ENCODE measurements at places on chromosomes 4 and X.
A peak's percentile ranks its signal among the peaks of the same experiment; 100 is the strongest.

GRCh38 chr4:158817562-158818296 lies 48.9 kb downstream of the FNIP2 start:
- no peak for DNase-seq

DNA sequence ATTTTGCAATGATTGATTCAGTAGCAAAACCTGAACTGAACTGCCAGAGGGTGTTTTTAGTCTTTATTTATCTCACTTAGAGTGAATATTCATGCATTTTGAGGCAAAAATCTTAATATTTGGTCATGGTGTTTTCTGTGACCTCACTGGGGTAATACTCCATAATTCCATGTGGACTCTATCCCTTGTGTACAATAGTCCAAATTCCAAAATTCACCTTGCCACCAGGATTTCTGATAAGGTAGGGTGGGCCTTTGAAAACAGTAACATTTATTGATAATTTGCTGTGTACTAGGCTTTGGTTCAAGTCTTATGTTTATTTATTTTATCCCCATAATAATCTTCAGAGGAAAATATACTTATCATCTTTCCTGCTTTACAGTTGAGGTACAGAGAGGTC lies 68.4 kb upstream of the PDE5A start:
- no peak for DNase-seq

DNA sequence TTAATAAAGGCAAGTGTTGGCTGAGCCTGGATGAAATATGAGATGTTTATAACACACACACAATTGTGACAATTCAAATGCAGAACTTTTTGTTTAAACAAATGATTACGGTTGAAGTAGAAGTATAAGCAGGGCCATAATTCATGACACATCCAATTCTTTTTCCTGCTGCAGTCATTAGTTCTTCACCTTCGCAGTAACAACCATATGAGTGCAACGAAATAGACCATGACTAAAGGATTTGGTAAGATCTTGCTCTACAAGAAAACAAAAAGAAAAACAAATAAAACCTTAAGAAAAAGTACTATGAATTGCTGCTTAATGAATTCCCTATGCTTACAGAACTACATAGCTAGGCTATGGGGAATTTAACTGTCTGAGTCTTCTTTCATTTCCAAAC lies 13.9 kb upstream of the BMPR1B start:
- no peak for DNase-seq

GRCh38 chr4:132866616-132867015 lies 282.5 kb upstream of the PCDH10 start:
- DNase-seq, result no peak

GRCh38 chr4:184100297-184100885 lies 117.3 kb downstream of the ENPP6 start:
- no peak for DNase-seq

DNA sequence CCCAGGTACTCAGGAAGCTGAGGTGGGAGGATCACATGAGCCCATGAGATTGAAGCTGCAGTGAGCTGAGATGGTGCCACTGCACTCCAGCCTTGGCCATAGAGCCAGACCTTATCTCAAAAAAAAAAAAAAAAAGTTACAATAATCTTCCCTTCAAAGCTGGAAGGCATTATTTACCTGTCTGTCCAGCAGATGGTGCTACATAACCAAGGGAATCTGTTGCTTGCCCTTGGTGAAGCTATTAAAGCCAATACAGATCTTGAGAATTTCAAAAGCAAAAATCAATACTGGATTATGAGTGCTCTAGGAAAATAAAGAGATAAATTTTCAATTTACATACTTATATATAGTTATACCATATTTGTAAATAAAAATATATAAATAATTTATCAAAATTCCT lies 25.9 kb downstream of the PKD2 start:
- peak; percentile 84 for DNase-seq

DNA sequence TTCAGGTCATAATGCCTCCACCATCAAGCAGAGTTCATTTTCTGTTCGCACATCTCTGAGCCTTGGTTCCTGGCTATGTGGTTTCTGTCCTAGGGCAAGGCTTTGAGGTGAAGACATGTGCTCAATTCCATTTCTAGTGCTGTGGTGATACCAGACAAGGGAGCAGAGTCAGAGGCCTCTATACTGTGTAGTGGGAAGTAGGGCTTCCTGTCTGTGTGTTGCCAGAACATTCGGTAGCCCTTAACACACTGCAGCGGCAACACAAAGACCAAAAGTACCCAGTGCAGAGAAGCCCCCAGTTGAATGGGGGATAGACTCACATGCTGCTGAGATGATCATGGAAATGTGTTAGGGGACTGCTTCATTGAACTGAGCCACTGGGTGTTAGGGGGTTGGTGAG lies 56.4 kb downstream of the STARD8 start:
- peak; percentile 33 for DNase-seq

- peak; percentile 72 for DNase-seq
These were observed 46.2 kb downstream of the NEK1 start for GRCh38 chr4:169566021-169566818.

- DNase-seq, result no peak
These were observed 121.2 kb upstream of the STX18 start for GRCh38 chr4:4663028-4663427.

All from dermis blood vessel endothelial cell (primary cell).